ENCODE measurements at places on chromosomes 2 and 18. TPM values are rescaled to one million over a fixed set of nuclear protein-coding genes. Genes with fewer than 3 reads are reported as not detected.

The RAB12 gene
- 74.6 TPM for polyA plus RNA-seq

The LMAN1 gene
- polyA plus RNA-seq = 70.1 TPM

The ANKRD30B gene
- not detected for polyA plus RNA-seq

The LAMA3 gene
- 3.1 TPM for polyA plus RNA-seq

The CNOT9 gene
- 30.8 TPM for polyA plus RNA-seq

The ABCA12 gene
- 1.2 TPM for polyA plus RNA-seq

The SLC25A52 gene
- not detected for polyA plus RNA-seq

The INPP1 gene
- polyA plus RNA-seq = 17.8 TPM

The MYO1B gene
- 111 TPM for polyA plus RNA-seq

The PPP1R1C gene
- polyA plus RNA-seq = 0.78 TPM

The GALNT5 gene
- 2.9 TPM for polyA plus RNA-seq

The POTEJ gene
- not detected for polyA plus RNA-seq

The MLPH gene
- polyA plus RNA-seq = 2.1 TPM

The KCNG2 gene
- polyA plus RNA-seq = 0.46 TPM

The SLC8A1 gene
- polyA plus RNA-seq = 11.1 TPM

The LYPD6B gene
- polyA plus RNA-seq = not detected

The REG1B gene
- not detected for polyA plus RNA-seq

The SLC9A4 gene
- polyA plus RNA-seq = not detected

The ATOH8 gene
- 17.6 TPM for polyA plus RNA-seq

The FOXD4L1 gene
- polyA plus RNA-seq = 1.7 TPM

The ALPG gene
- polyA plus RNA-seq = not detected

The GTF2A1L gene
- polyA plus RNA-seq = 0.33 TPM

The IGFBP5 gene
- polyA plus RNA-seq = 507 TPM

The NYAP2 gene
- polyA plus RNA-seq = 0.48 TPM

The HRH4 gene
- not detected for polyA plus RNA-seq

The CDKL4 gene
- polyA plus RNA-seq = not detected

The HOXD4 gene
- polyA plus RNA-seq = 5.5 TPM

The DSC2 gene
- 6.5 TPM for polyA plus RNA-seq

The EEF1B2 gene
- 1,052 TPM for polyA plus RNA-seq

The FKBP7 gene
- polyA plus RNA-seq = 45.9 TPM

The CYS1 gene
- 11.5 TPM for polyA plus RNA-seq

The IMMT gene
- 80.2 TPM for polyA plus RNA-seq

The PASK gene
- polyA plus RNA-seq = 8.3 TPM

The FAM228A gene
- 0.43 TPM for polyA plus RNA-seq

The ASAP2 gene
- polyA plus RNA-seq = 22.7 TPM

The BCL11A gene
- 3.9 TPM for polyA plus RNA-seq

The APCDD1 gene
- polyA plus RNA-seq = 191 TPM

The TMEM198 gene
- polyA plus RNA-seq = 2.5 TPM

The UGP2 gene
- 379 TPM for polyA plus RNA-seq

The PCBP1 gene
- polyA plus RNA-seq = 265 TPM

The SRSF7 gene
- 133 TPM for polyA plus RNA-seq

The TTR gene
- polyA plus RNA-seq = not detected

The SP100 gene
- 22.2 TPM for polyA plus RNA-seq

The NAGK gene
- polyA plus RNA-seq = 60.5 TPM

The ERFE gene
- 8.0 TPM for polyA plus RNA-seq

The RAB6D gene
- polyA plus RNA-seq = 1.5 TPM

The MXD1 gene
- polyA plus RNA-seq = 7.6 TPM

The WDR54 gene
- 11.7 TPM for polyA plus RNA-seq

The TMEM200C gene
- polyA plus RNA-seq = 1.4 TPM

The VWA3B gene
- polyA plus RNA-seq = 1.2 TPM

The MAPRE2 gene
- 35.1 TPM for polyA plus RNA-seq

The MTLN gene
- polyA plus RNA-seq = 36.5 TPM

The CREG2 gene
- 4.2 TPM for polyA plus RNA-seq

The SLC23A3 gene
- 0.57 TPM for polyA plus RNA-seq
